ENCODE measurements at places on chromosomes 11 and 22.

DNA sequence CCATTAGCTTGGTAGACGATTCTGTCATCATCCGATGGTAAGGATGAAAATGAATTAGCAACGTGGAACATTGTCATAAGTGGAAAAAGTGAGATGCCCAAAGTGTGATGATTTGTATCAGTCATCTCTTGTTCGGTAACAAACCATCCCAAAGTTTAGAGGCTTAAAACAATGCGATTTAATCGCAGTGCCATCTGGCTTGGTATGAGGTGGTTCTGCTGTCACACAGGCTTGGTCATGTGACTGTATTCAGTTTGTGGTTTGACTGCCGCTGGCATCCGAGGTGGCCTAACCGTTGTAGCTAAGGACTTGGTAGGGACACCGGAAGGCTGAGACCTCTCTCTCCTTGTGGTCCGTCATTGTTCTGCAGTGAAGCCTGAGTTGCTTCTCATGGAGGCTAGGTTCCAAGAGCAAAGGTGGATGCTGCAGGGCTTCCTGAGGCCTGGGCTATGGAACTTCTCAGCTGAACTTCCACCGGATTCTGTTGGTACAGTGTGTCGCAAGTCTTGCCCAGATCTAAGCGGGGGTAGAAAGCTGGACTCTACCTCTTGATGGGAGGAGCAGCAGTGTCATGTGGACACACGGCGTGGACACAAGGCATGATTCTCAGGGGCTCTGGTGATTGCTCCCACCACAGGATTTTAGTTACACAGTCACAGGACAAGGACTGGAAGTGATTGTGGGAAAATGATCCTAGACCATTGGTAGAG is 36.3 kb downstream of the BCR start:
- DNase-seq, result peak; percentile 30

GRCh38 chr11:86670911-86671310 is 1.5 kb downstream of the ME3 start:
- DNase-seq, result no peak

GRCh38 chr11:19524171-19524671 is 188.4 kb upstream of the NAV2 start:
- DNase-seq, result no peak

GRCh38 chr22:20587206-20587958 is 80.0 kb downstream of the MED15 start:
- no peak for DNase-seq

DNA sequence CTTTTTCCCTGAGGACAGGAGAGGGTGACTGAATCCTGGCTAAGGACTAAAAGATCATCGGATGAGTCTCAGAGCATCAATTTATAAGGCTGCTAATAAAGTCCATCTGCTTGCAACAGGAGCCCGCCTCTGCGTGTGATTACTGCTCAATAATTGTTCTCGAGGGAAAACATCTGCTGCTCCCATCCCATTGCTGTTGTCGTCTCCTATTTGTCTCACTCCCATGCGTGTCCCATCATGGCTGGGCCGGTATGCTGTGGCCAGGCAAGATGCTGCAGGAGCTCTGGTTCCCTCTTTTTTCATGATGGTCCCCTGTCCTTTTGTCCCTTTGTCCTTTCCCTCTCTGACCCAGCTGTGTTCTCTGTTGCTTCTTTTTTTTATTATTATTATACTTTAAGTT is 121.2 kb downstream of the SPATA19 start:
- DNase-seq, result no peak

GRCh38 chr11:120160436-120160835 is 22.5 kb upstream of the TRIM29 start:
- DNase-seq, result no peak

GRCh38 chr11:65785319-65786007 is 1.4 kb upstream of the OVOL1 start:
- DNase-seq, result no peak

GRCh38 chr11:62842171-62842741 is 2.9 kb upstream of the WDR74 start:
- peak; percentile 17 for DNase-seq

DNA sequence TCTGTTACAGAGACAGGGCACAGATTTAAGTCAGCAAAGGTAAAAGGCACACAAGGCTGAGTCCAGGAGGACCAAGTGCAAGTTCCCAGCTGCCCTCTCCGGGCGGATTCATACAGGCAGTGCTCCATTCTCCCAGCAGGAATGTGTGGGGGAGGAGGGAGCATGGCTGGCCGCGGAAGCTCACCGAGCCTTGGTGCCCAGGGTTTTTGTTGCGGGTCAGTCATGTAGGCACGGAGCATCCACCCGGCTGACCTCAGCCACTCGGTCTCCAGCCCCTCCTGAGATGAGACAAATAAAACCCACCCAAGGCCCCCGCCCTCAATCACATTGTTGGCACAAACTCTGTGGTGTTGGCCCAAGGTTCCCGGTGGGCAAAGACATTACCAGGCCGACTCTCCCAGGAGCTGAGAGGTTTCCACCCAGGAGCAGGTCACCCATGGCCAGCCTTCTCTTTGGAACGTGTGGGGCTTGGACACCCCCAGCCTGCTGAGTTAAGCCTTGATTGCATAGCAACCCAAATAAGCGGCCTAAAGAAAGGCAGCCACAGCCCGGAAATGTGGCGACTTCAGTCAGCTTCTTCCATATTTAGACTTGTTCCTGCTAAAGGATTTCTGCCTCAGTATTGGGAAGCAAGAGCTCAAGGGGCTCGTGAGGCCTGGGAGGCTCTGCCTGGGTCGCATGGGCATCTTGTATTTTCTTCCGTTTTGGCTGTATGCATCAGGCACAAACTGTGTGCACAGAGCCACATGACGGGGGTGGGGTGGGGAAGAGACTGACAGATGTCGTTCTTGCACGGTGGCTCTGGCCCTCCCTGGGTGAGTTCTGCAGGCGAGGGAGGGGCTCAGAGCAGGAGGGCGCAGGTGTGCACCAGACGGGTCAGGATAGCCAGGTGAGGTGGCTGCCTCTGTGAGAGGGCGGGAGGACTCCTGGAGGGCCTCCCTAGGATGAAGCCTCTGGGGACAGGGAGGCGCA is 63.0 kb downstream of the ARHGAP8 start:
- DNase-seq, result no peak

Data from activated T-cell treated with anti-CD3 and anti-CD28 coated beads, Interleukin-2, amount 50 U/mL, for 4 hours (primary cell).